Activated CD8-positive, alpha-beta memory T cell treated with anti-CD3 and anti-CD28 coated beads, Interleukin-2, amount 50 U/mL, for 4 hours (primary cell): ENCODE measurements at places on chromosomes 1 and 21.

DNA sequence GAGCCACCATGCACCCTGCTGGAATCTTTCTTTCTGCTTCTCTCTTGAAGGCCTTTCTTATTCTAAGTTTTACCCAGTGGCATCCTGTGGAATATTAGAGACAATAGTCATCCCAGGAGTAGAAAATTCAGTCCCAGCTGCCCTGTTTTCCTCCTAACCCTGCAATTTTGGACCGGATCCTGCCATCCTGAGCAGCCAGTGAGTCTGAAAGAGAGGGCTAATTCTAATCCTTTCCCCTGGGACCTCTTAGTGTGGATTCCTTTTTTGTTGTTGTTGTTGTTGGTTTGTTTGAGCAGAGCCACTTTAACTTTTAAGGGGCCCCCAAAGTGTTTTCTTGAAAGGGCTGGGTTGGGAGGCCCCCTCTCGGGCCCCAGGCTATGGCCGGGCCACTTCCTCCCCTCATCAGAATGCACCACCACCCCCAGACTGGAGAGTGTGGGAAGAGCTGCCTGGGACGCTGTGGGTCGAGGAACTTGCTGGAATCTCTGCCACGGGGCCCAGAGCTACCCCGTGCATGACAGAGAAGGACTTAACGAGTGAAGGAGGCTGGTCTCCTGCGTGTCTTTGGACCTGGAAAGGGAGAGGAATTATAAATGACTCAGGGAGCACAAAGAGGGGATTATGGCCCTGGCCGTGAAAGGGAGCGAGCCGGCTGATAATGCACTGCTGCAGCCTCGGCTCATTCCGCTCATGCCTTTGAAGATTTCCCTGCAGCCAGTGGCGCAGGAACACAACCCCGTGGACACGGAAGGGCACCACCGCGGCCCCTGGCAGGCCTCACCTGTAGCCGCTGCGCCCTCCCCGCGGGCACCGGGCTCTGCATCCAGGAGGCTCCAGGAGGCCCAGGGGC is 81.0 kb upstream of the AKT3 start:
- no peak for DNase-seq

DNA sequence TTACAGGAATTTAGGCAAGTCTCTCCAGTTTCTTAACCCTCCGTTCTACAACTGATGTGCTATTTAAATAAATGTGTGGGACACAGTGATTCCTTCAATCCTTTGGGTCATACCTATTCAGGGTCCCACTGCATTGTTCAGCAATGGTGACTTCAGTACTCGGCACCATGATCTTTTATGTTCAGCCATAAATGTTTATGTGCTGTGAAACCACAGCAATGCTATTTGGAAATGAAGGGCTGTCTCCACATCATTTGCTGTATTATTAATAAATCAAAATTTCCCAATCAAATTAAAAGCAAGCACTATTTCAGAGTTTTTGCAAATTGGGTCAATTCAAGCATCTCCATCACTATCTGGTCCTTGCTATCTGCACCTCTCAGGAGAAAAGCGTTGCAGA is 84.8 kb downstream of the NR5A2 start:
- DNase-seq: no peak

DNA sequence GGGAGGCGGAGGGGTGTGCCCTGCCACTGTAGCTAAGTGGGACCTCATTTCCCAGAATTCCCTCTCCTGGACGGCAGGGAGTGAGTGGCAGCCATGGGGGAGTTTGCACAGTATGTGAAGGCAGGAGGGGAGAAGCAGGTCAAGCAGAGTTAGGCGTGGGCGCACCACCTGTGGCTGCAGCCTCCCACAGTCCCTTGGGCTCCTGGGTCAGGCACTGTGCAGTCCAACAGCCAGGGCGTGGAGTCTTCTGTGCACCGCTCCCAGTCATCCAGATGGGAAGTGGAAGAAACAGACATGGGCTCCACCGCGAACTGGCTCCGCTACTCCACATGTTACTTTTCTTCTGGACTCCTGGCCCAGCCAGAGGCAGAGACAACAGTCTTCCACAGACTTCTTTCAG is 85.4 kb upstream of the TIAM1 start:
- DNase-seq: no peak

DNA sequence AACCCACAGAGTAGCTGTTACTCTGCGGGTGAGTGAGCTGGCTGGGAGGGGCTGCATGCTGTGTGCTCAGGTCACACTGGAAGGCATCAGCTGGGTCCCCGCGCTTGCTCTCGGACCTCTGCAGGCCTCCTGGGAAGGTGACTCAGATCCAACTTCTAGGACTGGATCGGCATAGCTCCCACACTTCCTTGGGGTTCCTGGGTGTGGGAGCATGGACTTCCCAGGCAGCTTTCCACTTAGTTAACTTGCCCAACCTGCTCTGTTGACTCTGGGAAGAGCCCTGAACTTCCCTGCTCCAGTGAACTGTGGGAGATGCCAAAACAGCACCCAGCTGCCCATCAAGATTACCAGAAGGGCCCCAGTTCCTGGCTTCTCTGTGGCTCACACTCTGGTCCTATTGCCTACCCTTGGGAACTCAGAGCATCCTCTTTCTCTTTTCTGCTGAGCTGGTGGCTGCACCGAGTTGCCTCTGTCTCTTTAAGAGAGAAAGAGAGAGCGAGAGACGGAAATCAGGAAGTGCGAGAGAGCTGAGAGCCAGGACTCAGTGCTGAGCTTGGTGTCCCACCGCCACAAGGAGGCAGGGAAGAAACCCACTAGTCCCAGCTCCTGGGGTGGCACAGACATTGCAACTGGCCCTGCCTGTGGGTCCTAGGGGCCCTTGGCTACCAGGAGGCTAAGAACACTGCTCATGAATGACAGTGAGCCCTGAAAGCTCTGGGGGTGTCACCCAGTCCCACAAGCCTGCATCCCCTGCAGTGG is at the start of gene IKBKE:
IKBKE (plus strand) TSS at position 544 of the 759 bp plus-strand sequence. CDS start 2,752 bp downstream, outside the sequence.
- peak; percentile 33 for DNase-seq

DNA sequence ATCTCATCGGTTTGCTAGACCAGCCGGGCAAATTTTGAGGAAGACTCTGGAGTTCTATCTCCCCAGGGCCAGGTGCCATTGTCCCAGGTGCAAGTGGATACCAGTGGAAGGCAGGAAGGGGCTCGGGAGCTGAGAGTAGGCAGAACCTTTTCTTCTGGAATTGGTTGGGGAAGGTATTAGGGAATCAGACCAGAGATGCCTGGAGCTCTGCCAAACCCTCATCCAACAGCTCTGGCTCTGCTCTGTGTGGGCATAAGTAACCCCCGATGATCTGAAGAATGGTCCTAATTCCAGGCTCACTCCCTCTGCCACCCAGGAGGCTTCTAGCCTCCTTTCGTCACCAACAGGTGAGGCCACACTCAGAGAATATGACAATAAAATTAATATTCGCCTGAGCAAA is 69.9 kb downstream of the PGBD5 start:
- no peak for DNase-seq
